Fibroblast of skin of right quadriceps (primary cell): ENCODE measurements at places on chromosomes 3 and 15.
A peak's percentile ranks its signal among the peaks of the same experiment; 100 is the strongest.

DNA sequence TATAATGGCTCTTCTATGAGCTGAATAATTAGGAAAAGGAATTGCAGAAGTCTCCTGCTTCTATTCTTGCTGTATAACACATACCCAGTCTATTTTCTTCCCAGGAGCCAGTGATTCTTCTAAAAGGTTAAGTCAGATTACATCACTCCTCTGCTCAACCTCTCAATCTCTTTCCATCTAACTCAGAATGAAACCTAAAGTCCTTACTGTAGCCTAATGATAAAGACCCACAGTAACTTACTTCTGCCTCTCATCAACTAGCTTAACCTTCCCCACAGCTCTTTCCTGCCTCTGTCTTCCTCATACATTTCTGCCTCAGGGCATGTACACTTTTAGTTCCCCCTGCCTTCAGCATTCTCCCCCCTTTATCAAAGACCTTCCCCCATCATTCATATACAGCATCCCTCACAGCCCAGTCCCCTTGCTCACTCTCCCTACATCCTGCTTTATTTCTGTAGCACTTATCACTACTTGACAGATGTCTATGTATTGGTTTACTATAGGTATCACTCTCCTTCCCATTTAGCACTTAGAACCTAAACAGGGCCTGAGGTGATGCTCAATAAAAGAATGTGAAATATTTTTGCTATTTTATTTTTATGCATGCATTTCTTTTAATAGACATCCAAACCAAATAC is 28.5 kb upstream of the CMTM6 start:
- no peak for DNase-seq

DNA sequence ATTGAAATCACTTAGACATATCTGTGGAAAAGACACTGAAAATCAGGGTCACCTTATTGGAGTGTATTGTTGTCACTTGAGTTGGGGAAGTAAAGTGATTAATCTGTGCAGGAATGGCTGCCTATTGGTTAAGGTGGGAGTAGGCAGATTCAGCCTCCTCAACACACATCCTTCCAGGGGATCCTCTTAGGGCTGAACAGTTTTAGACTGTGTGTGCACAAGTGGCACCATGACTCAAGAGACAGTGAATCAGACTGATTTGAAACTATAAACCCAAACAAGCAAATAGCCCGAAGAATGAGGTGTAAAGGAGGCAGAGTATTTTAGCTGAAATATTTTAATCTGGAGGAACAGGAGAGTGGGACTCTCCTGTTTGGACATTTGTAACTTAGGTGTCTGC is 4.9 kb downstream of the ABHD17C start:
- DNase-seq = peak; percentile 30

DNA sequence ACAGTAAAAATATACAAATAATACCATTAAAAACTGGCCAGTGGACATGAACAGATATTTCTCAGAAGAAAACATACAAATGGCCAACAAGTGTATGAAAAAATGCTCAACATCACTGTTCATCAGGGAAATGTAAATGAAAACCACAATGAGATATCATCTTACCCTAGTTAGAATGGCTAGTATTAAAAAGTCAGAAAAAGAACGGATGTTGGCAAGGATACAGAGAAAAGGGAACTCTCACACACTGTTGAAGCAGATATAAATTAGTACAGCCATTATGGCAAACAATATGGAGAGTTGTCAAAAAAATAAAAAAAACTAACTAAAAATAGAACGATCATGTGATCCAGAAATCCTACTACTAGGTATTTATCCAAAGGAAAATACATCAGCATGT is 222.7 kb upstream of the NAALADL2 start:
- DNase-seq = no peak

DNA sequence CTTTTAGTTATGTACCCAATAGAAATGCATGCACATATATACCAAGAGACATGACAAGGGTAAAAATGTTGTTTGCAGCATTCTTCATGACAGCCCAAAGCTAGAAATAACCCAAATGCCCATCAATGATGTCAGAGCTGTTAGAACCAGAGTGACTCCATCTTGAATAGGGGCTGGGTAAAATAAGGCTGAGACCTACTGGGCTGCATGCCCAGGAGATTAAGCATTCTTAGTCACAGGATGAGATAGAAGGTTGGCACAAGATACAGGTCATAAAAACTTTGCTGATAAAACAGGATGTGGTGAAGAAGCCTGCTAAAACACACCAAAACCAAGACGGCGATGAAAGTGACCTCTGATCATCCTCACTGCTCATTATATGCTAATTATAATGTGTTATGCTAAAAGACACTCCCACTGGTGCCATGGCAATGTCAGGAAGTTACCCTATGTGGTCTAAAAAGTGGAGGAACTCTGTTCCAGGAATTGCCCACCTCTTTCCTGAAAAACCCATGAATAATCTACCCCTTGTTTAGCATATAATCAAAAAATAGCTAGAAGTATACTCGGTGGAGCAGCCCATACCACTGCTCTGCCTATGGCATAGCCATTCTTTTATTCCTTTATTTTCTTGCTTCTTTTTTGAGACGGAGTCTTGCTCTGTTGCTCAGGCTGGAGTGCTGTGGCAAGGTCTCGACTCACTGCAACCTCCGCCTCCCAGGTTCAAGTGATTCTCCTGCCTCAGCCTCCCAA is 32.9 kb downstream of the ZBTB11 start:
- peak; percentile 92 for DNase-seq
